HFFc6 (cell line): ENCODE measurements at places on chromosomes 1 and 21.

DNA sequence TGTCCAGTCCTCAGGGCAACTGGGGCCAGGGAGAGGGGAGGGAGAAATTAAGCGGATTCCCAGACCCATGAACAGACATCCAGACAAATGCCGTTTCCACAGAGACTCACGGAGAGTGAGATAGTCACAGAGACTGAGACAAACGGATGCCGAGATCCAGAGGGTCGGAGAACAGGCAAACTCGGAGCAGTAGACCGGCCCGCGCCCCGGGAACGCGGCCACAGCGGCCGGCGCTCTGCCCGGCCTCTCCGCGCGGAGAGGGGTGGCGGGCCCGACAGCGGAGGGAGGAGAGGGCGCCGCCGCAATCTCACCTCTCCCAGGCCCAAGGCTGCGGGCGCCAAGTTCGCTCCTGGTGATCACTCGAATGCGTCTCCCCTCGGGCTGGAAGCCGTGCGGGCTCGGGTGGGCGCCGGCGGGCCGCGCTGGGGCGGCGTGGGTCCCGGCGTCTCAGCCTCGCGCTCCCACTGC is 831 bp upstream of the FOXD2 start:
- DNase-seq = peak; percentile 8

DNA sequence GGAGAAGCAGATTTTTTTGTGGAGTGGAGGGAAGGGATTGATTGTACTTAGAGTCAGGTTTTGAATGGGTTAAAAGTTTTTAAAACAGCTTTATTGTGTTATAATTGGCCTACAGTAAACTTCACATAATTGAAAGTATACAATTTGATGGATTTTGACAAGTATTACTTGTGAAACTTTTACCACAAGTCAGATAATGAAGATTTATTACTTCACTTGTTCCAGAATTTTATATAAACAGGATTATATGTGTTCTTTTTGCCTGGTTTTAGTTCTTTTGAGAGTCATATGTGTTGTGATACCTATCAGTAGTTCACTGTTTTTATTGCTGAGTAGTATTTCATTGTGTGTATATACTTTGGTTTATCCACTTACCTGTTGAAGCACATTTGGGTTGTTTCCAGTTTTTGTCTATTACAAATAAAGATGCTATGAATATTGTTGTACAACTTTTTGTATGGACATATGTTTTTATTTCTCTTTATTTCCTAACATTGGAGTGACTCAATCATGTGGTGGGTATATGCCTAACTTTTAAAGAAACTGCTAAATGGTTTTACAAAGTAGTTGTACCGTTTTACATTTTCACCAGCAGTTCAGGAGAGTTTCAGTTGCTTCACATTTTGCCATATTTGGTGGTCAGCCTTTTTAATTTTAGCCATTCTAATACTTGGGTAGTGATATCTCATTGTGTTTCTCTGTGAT is 71.0 kb downstream of the DYRK1A start:
- no peak for DNase-seq

DNA sequence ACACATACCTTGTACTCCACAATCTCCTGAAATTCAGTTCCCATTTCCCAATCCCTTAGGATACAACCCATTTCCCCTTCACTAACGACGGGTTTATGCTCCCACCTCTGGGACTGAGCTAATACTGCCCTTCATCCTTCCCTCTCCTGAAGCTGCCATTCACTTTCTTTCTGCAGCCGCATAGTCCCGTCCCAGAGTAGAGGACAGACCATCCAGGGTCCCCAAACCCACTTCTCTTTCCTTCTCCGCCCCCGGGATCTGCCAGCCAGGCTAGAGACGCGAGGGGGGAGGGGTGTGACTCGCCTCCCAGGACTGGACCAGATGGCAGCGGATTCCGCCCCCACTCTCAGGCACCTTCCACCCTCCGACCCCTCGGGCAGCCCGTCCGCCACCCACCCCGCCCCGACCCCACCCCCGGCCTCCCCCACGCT is 679 bp downstream of the ABL2 start:
- DNase-seq = no peak

- DNase-seq = no peak
These were observed 6.8 kb upstream of the CDC42 start for GRCh38 chr1:22045604-22046228.

GRCh38 chr1:211490038-211490678 is 1.8 kb downstream of the RD3 start:
- no peak for DNase-seq

GRCh38 chr1:37472281-37472680 is 2.1 kb upstream of the ZC3H12A start:
- no peak for DNase-seq

DNA sequence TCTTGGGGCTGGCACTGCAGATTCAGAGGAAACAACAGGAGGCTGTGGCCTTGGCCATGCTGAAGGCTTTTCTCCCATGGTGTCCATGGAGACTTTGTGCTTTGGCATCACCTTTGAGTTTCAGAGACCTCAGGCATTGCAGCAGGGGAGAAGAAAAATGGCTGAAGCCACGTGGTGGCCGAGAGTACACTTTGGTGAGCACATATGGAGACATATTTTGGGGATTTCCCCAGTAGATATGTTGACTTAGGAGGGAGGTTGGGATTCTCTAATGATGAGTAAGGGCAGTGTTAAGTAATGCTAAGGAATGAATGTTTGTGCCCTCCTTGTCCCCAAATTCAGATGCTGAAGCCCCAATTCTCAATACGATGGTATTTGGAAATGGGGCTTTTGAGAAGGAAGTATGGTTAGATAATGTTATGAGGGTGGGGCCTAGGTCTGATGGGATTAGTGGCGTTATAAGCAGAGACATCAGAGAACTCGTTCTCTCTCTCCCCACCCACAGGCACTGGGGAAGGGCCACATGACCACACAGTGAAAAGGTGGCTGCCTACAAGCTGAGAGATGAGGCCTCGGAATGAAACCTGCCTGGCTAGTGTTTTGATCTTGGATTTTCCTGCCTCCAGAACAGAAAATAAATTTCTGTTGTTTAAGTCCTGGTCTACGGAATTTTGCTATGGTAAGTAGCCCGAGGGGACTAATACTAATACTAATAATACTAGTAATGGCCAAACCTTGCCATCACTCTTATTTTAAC is 98.6 kb downstream of the TBX19 start:
- DNase-seq = no peak

GRCh38 chr21:34996304-34997101 is 52.6 kb downstream of the RUNX1 start:
- peak; percentile 30 for DNase-seq

- DNase-seq = peak; percentile 71
These were observed 16.2 kb upstream of the ZNF326 start for GRCh38 chr1:89978755-89979154.

GRCh38 chr1:38872401-38873026 is 634 bp downstream of the MYCBP start:
- DNase-seq = no peak

- no peak for DNase-seq
These were observed 68.5 kb upstream of the HSD17B7 start for GRCh38 chr1:162722036-162722435.

- no peak for DNase-seq
These were observed 414.6 kb downstream of the LRRIQ3 start for GRCh38 chr1:73783352-73783751.

GRCh38 chr1:80066060-80066459 is 1059.5 kb upstream of the ADGRL4 start:
- no peak for DNase-seq

GRCh38 chr1:183289051-183289496 is 103.0 kb downstream of the LAMC2 start:
- DNase-seq = no peak

DNA sequence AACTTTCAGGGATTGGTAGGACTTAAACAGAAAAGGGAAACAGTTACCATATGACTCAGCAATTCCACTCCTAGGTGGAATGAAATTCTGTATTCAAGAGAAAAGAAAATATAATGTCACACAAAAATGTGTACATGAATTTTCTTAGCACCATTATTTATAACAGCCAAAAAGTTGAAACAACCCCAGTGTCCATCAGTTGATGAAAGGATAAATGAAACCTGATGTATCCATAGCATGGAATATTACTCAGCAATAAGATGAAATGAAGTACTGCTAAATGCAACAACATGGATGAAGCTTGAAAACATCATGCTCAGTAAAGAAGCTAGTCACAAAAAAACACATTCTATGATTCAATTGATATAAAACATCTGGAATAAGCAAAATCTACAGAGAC is 15.5 kb downstream of the EEIG2 start:
- no peak for DNase-seq

DNA sequence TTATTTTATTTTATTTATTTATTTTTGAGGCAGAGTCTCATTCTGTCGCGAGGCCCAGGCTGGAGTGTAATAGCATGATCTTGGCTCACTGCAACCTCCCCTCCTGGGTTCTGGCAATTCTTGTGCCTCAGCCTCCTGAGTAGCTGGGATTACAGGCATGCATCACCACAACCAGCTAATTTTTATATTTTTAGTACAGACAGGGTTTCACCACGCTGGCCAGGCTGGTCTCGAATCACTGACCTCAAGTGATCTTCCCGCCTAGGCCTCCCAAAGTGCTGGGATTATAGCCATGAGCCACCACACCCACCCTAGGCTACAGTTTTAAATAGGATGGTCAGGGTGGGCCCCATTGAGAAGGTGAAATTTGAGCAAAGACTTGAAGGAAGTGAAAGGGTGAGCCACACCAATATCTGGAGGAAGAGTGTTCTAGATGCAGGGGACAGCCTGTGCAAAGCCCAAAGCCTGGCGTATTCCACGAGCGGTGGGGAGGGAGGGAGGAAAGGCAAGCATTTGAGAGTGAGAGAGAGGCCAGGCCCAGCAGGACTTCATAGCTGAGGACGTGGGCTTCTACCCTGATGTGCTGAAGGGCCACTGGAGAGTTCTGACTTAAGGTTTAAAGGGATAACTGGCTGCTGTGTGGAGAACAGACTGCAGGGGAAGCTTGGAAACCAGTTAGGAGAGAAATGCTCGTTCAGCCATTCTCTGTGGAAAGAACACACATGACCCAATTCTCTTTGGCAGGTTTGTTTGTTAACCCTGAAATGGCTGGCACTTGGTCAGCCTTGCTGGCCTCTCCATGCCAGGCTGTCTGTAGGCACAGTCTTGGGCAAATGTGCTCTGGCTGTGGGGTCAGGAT is 62.6 kb upstream of the FAM20B start:
- DNase-seq = no peak

GRCh38 chr1:13228343-13228781 is 2.4 kb upstream of the PRAMEF18 start:
- no peak for DNase-seq

GRCh38 chr1:198472119-198472518 is 68.4 kb downstream of the ATP6V1G3 start:
- DNase-seq = no peak

DNA sequence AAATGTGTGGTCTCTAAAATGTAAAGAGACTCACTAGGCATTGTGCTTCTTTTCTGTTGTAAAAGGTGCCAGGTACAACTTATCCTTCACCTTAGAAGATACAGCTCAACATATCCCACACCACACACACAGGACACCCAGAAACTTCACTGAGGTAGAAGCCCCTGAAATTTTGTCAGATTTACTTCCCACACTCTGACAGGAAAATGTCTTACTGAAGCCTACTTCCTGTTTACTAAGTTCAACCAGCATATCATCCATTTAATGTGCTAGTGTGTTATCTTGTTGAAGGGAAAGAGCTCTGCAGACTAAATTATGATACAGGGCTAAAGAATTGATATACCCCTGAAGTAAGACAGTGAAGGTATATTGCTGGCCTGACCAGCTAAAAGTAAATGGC is 39.9 kb upstream of the INSL5 start:
- no peak for DNase-seq

DNA sequence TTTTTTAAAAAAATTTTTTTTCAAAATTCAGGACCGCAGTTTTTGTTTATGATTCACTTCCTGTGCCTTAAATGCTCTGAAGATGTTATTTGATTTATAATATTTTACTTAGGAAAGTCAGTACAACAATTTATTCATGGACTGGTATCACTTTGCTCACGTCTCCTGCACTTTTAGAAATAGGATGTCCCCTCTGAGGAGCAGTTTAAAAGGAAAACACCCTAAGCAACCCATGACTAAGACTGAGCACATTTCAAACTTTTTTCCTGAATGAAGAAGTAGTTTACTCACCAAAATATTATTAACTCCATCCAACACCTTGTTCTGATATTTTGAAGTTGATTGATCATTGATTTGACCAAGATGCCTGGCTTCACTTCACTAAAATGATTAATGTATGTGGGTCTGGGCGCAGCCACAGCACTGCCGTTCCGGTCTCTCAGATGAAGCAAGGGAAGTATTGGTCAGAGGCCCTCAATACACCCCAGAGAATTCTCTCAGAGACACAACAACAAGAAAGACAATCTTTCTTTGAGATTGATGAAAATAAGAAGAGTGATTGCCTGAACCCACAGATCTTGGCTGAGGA is 223.9 kb downstream of the TGFB2 start:
- no peak for DNase-seq

GRCh38 chr1:86429835-86430234 is 5.9 kb downstream of the CLCA2 start:
- peak; percentile 87 for DNase-seq

GRCh38 chr1:207841901-207842300 is 69.0 kb downstream of the CD34 start:
- no peak for DNase-seq

GRCh38 chr21:26227130-26227529 is 56.6 kb upstream of the APP start:
- DNase-seq = no peak

DNA sequence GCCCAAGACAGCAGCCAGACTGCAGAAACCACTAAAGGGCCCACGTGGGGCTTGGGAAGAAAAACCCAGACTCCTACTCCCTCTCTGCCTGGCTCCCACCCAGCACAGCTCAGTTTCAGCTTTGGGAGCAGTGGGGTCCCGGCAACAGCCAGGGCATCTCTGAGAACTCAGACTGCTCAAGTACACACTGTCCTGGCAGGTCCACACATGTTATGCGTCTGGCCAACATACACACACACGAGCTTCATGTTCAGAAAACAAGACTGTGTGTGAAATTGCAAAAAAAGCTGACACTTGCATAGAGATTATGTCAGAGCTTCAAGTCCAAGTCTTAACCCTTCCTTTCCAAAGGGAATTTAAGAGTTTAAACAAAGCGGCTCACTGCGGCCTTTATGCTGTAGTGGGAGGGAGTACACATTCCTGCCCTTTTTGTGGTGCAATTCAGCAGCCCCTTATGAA is 136.6 kb upstream of the CD34 start:
- DNase-seq = no peak

- no peak for DNase-seq
These were observed 13.0 kb upstream of the C1QTNF12 start for GRCh38 chr1:1259540-1259939.

DNA sequence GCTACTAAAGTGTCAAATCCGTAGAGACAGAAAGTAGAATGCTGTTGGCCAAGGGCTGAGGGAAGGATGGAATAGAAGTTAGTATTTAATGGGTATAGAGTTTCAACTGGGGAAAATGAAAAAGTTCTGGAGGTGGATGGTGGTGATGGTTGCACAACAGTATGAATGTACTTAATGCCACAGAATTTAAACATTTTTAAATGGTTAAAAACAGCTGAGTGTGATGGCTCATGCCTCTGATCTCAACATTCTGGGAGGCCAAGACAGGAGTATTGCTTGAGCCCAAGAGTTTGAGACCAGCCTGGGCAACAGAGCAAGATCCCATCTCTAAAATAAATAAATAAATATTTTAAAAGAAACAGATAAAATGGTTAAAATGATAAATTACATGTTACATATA is 44.5 kb downstream of the PIK3R3 start:
- no peak for DNase-seq
